ENCODE measurements at places on chromosomes 5 and 9.
A peak's percentile ranks its signal among the peaks of the same experiment; 100 is the strongest.

DNA sequence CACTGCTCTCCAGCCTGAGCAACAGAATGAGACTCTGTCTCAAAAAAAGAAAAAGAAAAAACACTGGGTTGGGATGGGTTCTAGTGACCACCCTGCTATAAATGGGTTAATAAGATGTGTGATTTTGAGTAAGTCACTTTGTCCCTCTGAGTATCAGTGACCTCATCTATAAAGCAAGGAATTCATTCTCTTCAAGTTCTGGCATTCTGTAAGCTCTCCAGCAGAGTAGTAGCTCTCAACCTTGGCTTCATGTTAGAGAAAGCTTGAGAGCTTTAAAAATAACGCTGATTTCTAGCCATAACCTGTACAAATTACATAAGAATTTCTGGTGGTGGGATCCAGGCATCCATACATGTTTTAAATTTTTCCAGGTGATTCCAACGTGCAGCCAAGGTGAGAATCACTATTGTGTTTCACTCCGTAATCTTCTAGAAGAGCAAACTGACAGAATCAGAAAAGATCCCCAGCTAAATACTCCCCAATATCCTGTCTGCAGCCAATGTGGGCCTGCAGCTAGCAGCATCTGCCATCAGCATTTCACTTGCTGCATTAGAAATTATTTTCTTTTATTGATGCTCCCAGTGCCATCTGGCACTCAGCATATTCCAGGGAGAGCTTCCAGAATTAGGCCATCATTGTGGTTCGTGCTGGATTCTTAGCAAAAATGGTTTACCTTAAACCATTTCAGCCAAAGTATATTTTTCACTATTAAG lies 109.4 kb downstream of the FEM1C start:
- DNase-seq = no peak

DNA sequence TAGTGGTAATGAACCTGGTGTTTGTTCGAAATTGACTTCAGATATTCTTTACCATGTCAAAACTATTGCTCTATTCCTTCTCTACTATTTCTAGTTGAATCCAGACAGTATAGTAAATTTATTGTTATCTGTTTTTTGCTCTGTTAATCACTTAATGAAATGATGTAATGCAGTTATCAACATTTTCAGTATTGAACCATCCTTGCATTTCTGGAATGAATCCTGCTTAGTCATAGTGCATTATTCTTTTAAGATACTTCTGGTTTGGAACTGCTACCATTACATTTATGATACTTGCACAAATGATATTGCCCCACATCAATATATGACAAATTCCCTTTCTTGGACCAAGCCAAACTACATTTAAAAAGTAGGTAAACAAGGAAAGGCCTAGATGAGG lies 554.0 kb upstream of the KLF4 start:
- DNase-seq = no peak

GRCh38 chr5:54905942-54906537 lies 79.4 kb downstream of the ESM1 start:
- DNase-seq = peak; percentile 67

DNA sequence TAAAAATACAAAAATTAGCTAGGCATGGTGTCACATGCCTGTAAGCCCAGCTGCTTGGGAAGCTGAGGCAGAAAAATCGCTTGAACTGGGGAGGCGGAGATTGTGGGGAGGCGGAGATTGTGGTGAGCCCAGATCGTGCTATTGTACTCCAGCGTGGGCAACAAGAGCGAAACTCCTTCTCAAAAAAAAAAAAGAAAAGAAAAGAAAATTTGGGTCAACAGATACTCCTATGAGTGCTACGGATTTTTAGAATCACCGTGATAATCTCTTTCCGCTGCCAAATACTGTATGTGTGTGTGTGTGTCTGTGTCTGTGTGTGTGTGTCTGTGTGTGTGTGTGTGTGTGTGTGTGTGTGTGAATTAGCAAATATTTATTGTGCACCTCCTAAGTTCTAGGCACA lies 64.4 kb downstream of the ARRDC3 start:
- DNase-seq = no peak

DNA sequence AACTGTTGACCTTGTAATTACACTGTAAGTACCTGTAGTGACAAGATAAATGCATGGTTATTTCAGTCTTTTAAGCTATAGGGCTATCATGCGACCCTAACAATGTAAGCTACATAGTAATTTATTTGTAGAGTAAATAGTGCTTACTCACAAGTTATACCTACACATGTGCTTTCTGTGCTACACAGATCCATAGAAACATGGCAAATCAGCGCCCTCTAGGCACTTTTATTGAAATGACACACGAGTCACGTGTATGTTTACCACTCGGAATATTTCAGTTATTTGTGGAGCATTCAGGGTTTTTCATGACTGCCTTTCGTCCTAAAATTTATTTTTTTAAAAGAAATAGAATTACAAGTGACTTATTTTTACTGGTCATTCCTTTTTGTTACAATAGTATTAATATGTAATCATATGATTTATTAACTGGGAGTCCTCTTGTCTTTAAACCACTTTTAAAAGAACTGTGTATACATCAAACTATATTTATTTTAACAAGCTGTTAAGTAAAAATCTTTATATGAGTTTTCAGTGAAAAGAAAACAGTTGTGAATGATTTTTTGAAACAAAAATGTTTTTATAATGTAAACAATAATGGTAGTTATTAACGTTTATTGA lies 1242.3 kb upstream of the WWC1 start:
- no peak for DNase-seq

DNA sequence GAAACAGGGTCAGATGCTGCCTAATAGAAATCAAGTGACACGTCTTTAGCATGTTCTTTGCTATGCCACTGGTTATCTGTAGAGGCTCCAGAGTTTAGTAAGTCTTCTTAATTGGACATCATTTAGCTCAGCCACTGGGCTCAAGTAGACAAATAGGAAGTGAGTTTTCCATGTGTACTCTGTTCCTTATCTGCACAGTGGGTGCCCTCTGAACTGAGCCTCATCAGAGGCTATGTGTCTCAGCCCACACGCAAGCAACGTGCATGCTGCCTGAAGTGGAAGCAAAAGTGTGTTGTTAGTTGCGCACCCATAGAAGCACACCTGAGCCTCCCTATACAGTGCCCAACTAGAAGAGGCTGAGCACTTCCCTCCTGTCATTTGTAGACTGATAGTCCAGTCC lies 134.7 kb downstream of the SEMA5A start:
- no peak for DNase-seq

DNA sequence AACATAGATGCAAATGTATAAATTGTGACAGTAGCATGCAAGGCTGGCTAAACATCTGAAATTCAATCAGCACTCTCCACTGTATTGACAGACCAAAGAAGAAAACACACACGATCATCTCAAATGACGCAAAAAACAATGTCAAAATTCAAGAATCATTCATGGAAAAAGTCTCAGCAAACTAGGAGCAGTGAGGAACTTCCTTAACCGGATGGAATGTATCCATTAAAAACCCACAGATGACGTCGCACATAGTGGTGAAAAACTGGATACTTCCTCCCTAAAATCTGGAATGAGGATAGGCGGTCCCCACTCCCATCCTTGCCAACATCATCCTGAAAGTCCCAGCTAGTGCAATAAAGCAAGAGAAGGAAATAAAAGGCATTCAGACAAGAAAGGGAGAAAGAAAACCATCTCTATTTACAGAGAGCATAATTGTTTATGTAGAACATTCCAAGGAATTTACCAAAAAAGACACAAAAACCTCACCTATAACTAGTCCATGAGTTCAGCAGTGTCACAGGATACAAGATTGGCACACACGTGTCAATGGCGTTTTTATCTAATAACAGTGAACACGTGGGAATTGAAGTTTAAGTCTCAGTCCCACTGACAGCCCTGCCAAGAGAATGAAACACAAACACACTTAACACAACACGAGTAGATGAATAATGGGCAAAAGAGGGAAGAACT lies 14.1 kb upstream of the CEP72 start:
- DNase-seq = no peak

- no peak for DNase-seq
Measured at GRCh38 chr5:76269932-76270610, 133.0 kb upstream of the IQGAP2 start.

DNA sequence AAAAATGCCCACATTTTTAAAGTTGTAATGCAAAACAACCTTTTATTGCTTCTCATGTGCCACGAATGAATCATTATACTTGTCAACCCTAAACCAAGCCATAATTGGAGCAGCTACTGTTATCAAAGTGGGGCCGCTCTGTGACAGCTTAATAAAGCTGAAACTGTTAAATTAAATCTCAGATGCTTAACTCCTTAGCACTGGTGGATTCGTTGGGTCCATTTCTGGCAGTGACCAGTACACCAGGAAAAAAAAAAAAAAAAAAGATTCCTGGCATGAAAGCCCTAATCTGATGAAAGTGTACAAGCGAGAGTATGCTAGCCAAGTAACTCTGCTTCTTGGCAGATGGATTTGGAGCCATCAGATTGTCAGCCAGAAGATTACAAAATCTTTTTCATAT lies 164.8 kb downstream of the ZSWIM6 start:
- no peak for DNase-seq

GRCh38 chr5:176167800-176168199 lies 70.4 kb upstream of the SIMC1 start:
- no peak for DNase-seq

DNA sequence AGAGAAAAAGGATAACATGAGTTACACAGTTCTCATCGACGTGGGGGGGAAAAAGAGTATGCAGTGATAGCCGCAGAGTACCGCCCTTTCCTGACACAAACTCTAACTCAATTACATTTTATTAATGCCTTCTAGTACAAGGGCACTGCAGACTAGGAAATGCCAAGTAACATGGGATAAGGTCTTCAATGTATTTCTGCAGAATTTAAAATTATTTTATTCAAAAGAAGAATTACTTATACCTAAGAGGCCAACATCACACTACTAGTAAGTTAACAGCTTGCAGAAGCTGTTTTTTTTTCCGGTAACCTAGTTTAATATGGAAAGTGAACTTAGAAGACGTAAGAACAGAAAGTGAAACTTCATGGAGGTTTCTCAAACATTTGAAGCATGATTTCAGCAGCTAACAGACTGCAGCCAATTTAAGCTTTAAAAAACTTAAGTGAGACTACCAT lies 3.9 kb downstream of the SETX start:
- DNase-seq = no peak

DNA sequence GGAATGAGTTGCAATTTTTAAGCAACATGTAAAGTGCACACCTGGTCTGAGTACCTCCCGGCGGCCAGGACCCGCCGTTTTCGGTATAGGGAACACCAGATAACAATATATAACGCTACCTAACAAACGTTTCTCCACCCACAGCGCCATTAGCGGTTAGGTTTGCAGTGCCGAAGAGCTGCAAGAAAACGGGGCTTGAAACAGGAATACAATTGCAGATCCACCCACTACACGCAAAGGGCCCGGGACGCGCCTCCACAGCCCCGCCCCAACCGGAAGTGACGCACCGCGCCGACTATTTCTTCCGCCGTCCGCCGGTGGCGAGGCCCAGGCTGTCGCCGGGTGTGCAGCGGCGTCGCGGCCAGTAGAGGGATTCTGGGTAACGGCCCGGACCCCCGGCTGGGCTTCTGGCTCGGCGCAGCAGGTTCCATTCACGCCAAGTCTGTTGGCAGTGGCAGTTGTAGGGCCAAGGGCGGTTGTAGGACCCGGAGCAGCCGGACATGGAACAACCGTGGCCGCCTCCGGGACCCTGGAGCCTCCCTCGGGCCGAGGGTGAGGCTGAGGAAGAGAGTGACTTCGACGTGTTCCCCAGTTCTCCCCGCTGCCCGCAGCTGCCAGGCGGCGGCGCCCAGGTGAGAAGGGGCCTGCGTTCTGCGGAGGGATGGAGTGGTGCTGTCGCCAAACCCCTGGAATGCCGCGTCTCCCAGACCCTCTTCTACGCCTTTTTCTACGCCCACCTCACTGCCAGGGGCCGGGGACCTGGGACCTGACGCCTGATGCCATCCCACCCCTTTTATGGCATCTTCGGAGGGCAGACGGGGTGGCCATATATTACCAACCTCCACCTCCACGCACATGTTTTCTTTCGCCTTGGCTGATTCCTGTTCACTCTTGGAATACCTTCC lies at the start of gene CDC37L1:
CDC37L1 (plus strand) TSS at position 302 of the 905 bp plus-strand sequence; CDS start at position 501, 199 bp downstream.
- DNase-seq = peak; percentile 93

DNA sequence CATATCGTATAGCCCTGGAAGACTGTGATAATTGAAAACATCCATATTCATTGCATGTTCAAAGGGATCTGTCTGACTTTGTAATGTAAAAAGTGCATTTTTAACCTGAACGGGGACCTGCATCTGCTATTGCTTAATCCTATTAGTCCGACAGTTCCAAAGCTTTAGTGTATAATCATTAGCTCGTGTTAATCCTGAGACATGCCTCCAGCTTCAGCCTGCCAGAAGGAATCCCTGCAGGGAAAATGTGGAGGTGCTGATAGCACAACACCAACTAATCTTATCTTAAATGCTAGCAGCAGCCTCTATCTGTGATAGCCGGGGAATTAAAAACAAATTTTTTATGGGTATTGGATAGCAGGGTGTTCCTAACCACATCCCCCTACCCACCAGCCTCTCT lies 495.2 kb downstream of the TLE4 start:
- no peak for DNase-seq

DNA sequence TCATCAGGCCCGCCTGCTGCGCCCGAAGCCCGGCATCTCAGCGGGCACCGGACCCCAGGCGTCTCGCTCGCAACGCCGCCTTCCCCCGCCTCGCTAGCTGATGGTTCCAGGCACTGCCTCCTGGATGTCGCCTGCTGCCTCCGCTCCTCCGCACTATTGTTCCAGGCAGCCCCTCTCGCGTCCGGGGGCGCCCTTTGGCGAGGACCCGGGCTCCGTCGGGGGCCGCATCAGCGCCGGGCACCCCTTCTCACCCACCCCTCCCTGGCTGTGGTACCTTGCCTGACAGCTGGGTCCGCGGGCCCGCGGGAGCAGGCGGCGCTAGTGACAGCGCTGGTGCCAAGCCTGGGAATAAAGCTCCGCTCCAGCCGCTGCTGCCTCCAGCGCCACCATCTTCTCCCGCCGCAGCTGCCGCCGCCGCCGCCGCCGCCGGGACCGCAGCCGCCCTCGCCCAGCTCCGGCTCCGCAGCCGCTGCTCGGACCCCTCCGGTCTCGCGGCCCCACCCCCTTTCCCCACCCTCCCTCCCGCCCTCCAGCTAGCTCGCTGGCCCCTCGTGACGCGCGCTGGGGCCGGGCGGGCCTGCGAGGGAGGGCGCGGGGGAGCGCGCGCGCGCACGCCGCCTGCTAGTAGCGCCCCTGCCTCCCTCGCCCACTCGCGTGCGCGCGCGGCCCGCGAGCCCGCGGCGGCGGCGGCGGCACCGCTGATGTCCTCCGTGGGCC lies at the start of gene APBA1:
APBA1 (minus strand) TSS at position 493 of the 717 bp plus-strand sequence.
- peak; percentile 44 for DNase-seq

GRCh38 chr5:147332658-147333057 lies 97.8 kb downstream of the STK32A start:
- DNase-seq = no peak

DNA sequence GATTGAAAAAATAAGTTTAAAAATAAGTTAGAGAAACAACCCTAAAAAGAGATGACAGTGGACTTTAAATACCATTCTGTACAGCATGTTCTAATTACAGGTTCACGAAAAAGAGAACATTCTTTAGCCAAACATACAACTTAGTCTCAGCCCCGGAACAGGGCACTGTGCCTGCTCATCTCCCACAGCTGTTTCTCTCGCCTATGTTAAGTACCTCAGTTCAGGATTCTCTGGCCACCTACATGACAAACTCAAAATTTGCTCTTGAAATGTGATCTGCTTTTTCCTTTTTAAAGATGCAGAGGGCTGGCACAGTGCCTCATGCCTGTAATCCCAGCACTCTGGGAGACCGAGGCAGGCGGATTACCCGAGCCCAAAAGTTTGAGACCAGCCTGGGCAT lies 52.3 kb downstream of the MYO10 start:
- DNase-seq = no peak

- DNase-seq = no peak
Measured at GRCh38 chr9:94514722-94515121, 40.2 kb upstream of the PCAT7 start.

All from stromal cell of bone marrow (primary cell).